ENCODE measurements at places on chromosomes 7 and 10. TPM values are rescaled to one million over a fixed set of nuclear protein-coding genes. Genes with fewer than 3 reads are reported as not detected.

DNA sequence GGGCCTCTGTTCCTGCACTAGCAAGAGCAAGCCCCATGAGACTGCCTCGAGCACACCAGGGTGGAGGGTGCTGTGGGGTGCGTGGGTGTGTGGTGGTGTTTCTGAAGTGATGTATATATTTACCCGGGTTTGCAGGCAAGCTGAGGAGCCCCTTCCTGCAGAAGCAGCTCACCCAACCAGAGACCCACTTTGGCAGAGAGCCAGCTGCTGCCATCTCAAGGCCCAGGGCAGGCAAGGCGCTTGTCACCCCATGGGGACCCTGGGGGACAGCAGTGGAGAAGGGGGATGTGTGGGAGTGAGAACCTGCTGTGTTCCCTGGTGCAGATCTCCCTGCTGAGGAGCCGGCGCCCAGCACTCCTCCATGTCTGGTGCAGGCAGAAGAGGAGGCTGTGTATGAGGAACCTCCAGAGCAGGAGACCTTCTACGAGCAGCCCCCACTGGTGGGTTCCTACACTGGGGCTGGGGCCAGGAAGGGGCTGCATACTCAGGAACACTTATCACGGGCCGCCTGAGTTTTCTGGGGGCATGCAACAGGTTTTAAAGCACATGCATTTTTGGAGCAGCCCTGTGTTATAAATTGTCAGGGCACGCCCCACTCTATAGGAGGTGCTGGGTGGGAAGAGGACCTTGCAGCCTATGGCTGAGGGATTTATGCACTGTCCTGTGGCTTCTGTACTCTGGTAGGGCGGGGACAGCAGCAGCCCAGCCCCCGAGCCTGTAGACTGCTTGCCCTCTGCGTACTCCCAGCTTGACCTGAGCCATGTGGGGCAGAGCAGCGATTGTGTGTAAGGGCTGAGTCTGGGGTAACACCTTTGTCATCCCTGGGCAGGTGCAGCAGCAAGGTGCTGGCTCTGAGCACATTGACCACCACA, 5.9 kb downstream of the PGAM2 start:
- no peak for DNase-seq

DNA sequence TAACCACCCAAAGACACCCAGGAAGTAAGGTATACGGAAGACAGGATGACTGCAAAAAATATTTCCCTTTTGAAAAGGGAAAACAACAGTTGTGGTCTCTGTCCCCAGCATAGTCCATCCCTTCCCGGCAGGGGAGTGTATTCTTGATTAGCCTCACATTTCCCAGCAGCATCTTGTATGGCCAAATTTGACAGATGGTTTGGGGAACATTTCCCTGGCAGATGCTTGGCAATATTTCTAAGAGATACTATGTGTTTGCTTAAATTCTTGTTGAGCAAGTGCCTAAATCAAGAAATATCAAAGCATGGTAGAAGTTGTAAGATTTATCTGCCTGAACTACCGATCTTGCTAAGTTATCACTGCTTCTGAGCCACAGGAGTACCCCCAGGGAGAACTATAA, 56.9 kb upstream of the TPK1 start:
- DNase-seq = no peak

DNA sequence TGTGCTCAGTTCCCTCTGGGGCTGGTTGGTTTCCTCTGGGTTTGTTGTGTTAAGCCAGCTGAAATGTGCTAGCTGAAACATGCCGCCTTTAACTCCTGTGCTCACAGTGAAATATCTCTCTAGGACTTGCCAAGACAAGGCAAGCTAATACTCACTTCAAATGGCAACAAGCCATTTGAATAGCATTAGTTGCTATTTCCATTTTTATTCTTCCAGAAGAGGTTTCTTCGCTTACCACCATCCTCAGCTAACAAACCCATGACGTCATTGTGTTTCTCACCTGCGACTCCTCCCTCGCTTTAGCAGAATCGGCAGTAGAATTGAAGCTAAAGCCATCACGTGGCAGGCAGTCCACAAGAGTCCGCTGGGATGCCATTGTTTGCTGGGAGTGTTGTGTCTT, 61.3 kb downstream of the ZNF22 start:
- no peak for DNase-seq

DNA sequence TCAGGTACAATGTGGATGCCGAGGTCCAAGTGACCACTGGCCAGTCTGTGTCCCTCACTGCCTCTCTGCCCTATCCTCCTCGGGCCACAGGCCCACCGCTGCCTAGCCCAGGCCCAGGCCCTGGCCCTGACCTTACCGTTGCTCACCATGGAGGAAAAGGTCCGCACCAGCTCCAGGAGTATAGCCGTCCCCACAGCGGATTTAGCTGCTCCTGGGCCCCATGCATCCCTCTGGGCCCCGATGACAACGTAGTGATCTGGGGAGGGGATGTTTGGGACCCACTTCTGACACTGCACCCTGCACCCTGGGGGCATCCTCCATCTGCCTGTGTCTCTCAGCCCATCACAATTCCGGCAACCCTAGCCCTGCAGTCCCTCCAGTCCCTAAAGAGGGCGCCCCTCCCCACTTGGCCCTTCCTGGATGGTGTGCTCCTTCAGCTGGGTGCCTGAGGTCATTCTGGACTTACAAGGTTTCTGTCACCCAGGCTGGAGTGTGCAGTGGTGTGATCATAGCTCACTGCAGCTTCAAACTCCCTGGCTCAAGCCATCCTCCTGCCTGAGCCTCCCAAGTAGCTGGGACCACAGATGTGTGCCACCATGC, 12.1 kb downstream of the TFR2 start:
- DNase-seq = peak; percentile 78

GRCh38 chr7:116443101-116443523, 56.4 kb upstream of the CAV2 start:
- peak; percentile 94 for DNase-seq

DNA sequence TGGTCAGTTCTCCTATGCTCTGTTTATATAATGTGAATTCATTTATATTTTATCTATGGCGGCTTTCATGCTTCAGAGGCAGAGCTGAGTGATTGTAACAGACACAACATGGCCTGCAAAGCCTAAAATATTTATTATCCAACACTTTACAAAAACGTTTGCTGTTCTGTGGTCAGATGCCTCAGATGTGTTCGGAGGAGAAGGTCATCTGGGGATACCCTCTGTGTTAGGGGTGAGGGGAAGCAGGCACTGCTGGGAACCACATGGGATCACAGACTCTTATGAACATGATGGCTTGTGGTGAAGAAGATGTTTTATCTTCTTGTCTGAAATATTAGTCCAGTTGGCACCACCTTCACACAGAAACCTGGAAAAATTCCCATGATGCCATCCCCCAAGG, 203.4 kb downstream of the PHTF2 start:
- no peak for DNase-seq

DNA sequence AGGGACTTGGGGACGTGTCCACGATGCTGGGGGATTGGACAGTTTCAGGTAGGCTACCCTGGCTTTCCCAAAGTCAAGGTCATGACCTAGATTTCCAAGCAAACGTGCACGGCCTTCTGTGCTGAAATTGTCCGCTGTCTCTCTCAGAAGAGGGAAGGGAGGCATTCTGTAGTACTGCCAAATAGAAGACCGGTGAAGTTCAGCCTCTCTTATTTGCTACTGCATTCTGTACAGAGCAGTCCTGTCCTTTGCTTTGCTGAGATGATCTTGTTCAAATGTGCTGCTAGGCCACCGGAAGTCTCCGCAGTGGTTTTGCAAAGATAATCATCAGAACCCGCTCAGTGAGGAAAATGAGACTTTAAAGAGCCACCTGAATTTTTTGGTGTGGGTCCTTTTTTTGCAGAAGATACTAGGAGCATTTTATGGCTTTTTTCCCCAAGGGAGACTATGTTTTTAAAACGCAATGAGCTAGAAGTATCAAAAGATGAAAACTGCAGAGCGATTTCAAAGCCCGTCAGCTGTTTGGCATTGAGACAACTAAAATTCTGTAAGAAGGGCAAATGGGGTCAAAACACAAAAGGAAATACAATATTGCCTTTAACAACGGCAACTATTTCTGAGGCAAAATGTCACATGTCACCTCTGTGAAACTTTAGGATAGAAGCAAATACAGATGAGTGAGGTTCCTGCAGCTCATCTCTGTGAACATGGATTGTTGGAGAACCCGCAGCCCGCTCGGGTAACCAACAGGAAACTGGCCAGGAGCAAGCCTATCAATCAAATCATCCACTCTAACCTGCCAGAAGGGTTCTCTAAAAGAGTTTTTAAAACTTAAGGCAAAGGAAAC, 1.3 kb upstream of the NMT2 start:
- DNase-seq = no peak

DNA sequence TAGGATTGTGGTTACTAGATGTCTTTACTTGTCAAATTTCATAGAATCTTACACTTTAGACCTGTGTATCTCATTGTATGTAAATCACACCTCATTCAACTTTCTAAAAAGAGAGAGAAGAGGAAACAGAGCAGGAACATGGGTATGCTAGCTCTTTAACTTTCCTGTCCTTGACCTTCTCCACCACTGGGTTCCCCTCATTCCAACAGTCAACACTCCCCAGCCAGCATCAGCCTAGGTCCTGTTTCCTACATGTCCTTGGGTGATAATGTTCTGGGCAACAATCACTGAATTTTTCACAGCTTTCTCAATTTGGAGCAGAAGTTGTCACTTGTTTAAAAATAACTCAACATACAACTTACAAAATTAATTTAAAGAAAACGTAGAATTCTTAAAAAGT, 9.2 kb upstream of the UNC5B start:
- DNase-seq = no peak

DNA sequence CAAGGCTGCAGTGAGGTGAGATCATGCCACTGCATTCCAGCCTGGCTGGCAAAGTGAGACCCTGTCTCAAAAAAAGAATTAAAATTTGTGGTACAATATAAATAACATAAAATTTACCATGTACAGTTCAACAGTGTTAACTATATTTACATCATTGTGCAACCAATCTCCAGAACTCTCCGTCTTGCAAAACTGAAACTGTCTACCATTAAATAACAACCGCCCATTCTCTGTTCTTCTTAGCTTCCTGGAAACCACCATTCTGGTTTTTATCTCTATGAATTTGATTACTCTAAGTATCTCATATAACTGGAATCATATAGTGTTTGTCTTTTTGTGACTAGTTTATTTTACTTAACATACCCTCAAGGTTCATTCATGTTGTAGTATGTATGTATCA, 167.6 kb downstream of the AUTS2 start:
- DNase-seq = no peak

DNA sequence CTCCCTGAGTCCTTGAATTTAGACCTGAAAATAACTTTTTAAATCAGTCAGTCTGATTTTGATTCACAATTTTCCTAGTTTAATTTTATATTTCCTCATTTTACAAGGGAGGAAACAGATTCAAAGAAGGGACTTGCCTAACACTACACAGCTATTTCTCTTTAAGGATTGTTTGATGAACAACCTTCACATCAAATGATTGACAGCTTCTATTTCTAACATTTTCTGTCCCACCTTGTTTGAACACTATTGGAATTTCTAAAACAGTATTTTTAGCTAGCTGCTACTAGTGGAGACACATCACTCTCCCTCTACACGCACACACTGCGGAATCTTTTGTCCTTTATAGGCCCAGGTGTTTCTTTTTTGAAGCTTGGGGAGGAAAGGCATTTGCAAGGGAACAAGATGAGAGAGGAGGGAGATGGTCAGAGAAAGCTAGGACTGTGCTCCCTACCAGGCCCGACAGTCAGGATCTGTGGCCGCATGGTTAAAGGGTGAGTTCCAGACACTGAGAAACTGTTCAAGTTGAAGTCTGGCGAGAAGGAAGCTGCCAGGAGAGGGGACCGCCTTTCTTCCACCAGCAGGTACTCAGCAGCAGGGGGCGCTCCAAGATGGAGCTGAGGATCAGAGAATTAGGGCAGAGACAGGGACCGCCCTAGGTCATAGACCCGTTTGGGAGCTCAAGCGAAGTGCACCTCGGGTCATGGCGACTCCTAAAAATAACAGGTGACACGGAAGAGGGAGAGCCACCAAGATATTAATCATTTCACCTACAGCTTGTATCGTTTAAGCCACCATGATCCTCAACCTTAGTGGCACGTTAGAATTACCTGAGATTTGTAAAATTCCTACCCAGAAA, 49.7 kb downstream of the DNAJC12 start:
- DNase-seq = peak; percentile 56

DNA sequence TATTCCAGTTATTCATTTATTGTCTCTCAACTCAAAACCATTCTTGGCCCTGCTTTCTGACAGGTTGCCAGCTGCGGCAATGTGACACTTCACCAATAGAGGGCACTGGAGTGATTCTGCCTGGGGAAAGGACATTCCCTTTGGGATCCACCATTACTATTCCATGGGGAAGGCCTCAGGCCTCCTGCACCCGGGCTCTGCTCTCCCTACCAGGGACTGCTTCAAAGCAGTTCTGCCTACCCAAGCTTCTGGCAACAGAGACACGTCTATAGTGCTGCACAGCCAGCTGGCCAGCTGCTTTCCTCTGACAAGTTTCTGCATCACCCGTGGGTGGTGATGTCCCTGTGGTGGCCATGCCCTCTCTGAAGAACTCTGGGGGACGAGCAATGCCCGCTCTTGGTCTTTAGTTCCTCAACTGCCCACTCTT, 163.8 kb downstream of the ELMO1 start:
- peak; percentile 76 for DNase-seq

DNA sequence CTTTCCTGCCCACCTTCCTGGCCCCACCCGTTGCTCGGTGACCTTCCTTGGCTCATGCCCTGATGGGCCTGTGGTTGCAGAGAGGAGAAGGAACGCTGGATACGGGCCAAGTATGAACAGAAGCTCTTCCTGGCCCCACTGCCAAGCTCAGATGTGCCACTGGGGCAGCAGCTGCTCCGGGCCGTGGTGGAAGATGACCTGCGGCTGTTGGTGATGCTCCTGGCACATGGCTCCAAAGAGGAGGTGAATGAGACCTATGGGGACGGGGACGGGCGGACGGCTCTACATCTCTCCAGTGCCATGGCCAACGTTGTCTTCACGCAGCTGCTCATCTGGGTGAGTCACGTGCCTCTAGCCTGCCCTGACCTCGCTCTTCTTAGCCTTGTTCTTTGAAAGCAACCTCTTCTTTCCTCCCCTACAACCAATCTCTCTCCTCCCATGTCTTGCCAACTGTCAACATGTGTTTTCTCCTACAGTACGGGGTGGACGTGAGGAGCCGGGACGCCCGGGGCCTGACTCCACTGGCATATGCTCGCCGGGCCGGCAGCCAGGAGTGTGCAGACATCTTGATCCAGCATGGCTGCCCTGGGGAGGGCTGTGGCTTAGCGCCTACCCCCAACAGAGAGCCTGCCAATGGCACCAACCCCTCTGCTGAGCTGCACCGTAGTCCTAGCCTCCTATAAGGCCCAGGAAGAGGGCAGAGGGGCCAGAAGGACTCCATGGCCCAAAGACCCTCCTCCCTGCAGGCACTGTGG, 24.1 kb downstream of the GBX1 start:
- peak; percentile 40 for DNase-seq

GRCh38 chr7:19701471-19701870, 7.4 kb downstream of the POLR1F start:
- no peak for DNase-seq

DNA sequence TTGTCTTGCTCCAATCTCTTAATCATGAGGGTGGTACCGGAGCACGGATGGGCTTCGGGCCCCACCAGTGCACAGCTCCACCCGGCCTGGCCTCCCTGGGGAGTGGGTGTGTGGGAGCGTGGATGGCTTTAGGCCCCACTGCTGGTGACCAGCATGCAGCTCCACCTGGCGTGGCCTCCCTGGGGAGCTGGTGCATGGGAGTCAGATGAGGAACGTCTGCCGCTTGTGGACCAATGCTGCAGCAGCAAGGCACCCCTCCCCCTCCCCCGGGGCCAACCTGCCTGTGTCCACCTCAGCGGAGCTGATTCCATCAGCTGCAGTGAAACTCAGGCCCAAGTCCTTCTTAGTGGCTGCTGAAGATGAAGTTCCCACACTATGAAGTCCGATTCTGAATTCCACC, 511.4 kb downstream of the PTPRN2 start:
- no peak for DNase-seq

OPALIN gene
- not detected for total RNA-seq

MKX gene
- 0.39 TPM for total RNA-seq

TFEC gene
- total RNA-seq = 0.63 TPM

PNLIP gene
- not detected for total RNA-seq

HYCC1 gene
- 186 TPM for total RNA-seq

Data from Daoy (cell line).